AG08396 (cell line): ENCODE measurements at places on chromosomes 5 and 9.

DNA sequence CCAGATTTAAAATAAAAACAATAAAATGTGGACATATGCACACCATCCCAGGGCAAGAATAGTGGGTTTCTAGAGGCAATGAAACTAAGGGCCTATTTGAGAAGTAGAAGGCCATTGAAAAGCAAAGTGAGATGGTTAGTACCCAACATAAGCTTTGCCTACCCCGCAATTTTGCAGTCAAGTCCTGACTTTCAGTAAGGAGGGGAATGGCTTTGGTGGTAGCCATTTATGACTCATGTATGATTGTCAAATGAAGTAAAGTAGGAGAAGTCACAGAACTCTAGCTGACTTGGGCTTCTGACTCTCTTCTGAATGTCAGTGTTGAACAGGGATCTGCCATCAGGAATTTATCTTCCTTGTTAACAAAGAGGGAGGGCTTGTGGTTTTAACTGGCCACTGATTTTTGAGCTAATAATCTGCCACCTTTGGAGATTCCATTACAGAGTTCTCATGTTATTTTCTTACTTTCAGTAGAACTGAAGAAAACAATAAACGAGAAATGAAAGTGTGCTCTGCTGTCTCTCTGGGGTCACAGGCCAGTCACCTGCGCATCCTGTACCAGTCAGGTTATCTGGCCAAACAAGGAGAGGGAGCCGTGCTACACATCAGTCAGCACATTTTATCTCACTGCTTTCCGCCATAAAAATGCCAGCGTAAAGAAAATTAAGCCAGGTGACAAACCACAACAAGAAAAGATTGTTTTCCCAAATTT is 14.3 kb upstream of the SNCAIP start:
- DNase-seq: no peak

- no peak for DNase-seq
Observed at GRCh38 chr5:122356855-122357254, 44.8 kb downstream of the SNCAIP start.

DNA sequence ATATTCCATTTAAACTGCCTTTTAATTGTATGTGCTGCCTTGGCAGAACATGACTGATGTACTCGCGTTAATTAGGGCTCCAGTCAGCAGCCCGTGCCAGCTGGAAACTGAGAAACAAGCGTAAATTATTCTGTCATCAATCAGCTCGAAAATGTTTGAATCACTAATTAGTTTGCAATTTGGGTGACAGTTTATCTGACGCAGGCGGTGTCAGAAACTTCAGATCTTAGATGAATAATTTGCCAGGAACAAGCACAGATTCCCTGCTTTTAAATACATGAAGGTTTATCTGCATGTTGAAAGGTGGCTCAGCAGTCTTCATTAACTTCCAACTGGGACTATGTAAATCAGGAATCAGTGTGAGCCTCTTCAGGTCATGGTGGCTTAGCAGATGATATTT is 176.0 kb upstream of the TLE4 start:
- DNase-seq: no peak

GRCh38 chr9:86217076-86217755 is 42.2 kb downstream of the C9orf153 start:
- DNase-seq: no peak

- no peak for DNase-seq
Observed at GRCh38 chr5:158023266-158023665, 164.3 kb upstream of the CLINT1 start.

DNA sequence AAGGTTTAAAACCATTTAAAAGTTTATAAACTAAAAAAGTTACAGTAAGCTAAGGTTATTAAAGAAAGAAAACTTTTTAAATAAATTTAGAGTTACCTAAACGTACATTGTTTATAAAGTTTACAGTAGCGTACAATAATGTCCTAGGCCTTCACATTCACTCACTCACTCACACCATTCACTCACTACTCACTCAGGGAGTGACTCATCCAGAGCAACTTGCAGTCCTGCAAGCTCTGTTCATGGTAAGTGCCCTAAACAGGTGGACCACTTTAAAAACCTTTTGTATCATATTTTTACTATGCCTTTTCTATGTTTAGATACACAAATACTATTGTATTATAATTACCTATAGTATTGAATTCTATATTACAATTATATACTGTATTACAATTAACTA is 190.8 kb upstream of the RASA1 start:
- no peak for DNase-seq

- DNase-seq: no peak
Observed at GRCh38 chr5:11918463-11919045, 14.3 kb upstream of the CTNND2 start.

- no peak for DNase-seq
Observed at GRCh38 chr9:92911511-92912475, 34.0 kb upstream of the ZNF484 start.

DNA sequence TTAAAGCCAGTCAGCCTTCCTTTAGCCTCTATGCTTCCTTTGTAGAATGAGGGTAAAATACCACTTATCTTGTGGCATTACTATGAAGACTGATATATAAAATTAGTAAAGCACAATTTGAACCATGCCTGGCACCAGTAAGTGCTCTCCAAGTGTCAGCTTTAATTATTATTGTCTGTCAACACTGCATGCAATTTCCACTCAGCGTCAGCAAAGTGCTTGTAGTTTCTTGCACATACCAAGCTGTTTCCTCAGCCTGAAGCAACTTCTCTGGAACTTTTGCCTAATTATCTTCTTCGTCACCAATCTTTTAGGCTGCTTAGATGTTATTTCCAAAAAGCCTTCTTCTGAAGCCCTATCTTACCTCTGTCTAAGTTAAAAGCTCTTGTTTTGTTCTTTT is 177.3 kb downstream of the CDC42SE2 start:
- DNase-seq: no peak

- no peak for DNase-seq
Observed at GRCh38 chr5:169785771-169786618, 148.9 kb downstream of the DOCK2 start.

GRCh38 chr9:37562826-37563225 is 13.4 kb downstream of the FBXO10 start:
- DNase-seq: no peak

- DNase-seq: no peak
Observed at GRCh38 chr9:38343552-38343951, 49.0 kb upstream of the ALDH1B1 start.

DNA sequence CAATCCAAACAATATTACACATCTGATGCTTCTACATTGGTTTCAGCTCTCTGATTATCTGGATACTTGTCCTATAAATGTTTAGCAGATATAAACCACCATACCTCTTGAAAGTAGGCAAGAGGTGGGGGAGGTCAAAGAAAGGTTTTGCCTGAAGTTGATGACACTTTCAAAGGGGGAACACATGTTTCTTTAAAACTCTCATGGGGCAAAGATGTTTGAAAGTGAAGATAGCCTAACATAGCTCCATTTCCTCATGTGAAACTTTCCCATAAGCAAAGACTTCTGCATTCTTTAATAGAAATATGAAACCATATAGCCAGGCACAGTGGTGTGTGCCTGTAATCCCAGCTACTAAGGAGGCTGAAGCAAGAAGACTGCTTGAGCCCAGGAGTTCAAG is 62.1 kb downstream of the CETN3 start:
- DNase-seq: no peak

DNA sequence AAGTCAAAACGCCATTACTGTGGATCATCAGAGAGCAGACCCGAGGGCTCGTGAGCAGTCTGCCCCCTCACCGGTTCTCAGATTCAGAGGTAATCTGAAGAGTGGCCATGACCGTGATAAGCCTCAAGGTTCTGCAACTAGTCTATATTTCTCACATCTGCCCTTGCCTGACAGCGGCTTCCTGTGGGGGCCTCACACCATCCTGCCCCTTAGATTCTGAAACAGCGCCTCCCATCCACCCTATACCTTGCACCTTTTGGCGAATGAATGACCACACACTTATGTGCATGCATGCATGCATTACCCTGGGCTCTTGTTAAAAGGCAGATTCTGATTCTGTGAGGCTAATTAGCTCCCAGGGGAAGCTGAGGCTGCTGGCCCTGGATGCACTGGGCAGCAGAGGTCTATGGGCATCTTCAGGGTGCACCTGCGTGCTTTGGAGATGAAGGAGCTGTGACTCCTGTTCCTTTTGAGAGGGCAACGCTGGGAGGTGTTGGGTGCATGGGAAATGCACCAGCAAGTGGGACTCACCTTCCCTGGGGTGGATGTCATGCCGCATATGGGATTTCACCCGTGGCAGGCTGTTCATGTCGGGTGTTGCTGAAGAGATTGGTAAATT is 7.8 kb upstream of the GADD45G start:
- no peak for DNase-seq

- peak; percentile 77 for DNase-seq
Observed at GRCh38 chr5:6576861-6577501, 55.9 kb downstream of the NSUN2 start.

- DNase-seq: no peak
Observed at GRCh38 chr5:1105350-1106265, 6.3 kb downstream of the SLC12A7 start.

DNA sequence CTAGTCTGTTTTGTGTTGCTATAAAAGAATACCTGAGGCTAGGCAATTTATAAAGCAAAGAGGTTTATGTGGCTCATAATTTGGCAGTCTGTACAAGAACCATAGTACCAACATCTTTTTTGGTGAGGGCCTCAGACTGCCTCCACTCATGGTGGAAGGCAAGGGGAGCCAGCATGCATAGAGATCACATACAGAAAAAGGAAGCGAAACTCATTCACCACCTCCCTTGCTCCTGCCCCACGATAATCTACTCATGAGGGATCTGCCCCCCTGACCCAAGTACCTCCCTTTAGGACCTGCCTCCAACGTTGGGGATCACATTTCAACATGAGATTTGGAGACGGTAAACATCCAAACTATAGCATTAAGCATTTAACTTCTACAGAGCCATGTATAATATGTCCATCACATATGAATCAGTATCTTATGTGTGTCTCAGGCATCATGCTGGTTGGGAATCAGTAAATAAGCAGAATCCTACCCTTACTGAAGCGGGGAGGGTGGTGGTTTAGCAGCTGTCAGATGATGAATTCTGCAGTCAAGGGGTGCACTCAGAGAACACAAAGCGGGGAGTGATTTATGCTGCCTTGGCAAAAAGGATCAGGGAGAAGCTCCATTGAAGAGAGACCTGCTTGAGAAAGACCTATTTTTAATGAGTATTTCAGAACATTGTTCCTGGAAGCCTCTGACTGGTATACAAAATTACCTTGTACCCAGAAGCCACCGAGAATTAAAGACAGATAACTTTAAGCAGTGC is 34.8 kb downstream of the HMGXB3 start:
- no peak for DNase-seq

GRCh38 chr5:89343666-89344065 is 460.7 kb upstream of the MEF2C start:
- no peak for DNase-seq

DNA sequence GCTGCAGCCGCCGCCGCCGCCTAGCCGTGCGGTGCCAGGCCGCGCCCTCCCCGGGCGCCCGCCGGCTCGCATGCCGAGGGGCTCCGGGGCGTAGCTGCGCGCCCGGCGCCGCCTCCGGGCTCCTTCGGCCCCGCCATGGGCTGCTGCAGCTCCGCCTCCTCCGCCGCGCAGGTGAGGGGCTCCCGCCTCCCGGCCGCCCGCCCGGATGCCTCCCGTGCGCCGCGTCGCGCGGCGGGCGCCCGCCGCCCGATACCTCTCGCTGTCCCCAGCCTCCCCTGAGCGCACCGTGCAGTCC is 230 bp downstream of the SLC44A1 start:
- DNase-seq: no peak

GRCh38 chr9:105206821-105207699 is 37.4 kb upstream of the SLC44A1 start:
- no peak for DNase-seq

- no peak for DNase-seq
Observed at GRCh38 chr5:64972591-64972990, 203.9 kb downstream of the CWC27 start.

DNA sequence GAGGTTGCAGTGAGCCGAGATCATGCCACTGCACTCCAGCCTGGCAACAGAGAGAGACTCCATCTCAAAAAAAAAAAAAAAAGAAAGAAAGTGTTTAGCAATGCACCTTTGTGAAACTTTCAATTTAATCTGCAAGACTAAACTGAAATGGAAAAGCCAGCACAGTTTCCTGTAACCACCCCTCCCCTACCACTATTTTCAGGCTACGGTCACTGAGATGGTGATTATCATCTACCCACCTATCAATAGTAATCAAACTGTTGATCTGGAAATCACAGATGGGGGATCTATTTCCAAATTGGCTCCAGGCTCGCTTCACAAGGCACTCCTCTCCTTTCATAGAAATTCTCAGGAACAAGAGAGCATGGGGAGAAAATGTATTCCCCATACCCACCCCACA is 30.6 kb upstream of the IL7R start:
- DNase-seq: no peak

DNA sequence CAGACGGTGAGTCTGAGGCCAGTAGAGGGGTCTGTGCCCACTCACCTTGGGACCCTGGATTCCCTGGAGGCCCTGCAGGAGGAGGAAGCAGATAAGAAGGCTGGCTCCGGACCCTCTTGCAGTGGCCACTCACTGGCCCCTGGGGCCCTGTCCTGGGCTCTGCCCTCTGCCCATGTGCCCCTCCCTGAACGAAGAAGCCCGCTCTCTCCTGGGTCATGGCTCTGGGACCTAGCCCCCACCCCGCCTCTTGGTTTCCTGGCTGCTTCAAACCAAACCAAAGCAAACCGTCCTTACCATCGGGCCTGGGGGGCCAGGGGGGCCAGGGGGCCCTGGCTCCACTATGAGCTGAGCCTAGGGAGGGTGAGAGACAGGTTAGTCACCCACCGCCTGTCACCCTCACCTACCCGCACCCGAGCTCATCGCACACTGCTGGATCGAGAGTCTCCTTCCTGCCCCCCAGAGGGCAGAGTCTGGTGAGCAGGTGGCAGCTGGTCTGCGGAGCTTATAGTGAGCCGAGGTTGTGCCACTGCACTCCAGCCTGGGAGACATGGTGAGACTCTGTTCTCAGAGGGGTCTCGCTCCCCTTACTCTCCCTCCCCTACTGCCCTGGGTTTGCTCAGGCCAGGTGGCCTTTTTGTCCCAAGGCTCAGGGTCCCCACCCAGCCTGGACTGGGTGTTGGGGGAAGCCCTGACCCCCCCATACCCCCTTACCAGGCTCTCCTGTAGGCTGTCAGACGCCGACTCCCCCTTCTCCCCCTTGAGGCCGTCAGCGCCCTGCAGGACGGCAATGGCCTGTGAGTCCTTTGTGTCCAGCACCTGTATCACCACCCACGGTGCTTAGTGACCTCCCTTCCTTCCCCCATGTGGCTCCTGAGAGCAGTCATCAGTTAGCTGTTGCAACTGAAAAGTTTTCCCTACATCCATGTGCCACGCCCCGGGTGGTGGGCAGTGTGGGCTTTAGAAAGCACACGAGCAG is 15.2 kb upstream of the PHYKPL start:
- DNase-seq: no peak

- DNase-seq: no peak
Observed at GRCh38 chr5:161803-162110, 29.5 kb upstream of the LRRC14B start.

DNA sequence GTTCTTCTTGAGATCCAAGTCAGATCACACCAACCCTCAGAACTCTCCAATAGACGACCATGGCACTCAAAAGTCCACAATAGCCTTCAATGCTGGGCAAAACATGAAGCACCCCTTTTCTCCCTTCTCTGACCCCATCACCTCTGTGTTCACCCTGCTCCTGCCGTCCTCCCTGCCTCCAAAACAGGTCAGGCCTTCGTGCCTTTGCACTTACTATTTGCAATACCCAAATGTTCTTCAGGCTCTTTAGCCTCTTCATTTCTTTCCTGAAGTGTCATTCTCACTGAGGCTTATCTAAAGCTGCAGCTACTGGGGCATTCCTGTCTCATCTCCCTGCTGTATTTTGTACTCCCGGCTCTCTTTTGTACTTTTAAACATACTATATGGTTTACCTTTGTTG is 2.0 kb upstream of the ROPN1L start:
- DNase-seq: no peak
